ENCODE measurements at places on chromosomes 2 and 18.

- DNase-seq = peak; percentile 86
These were observed 8.7 kb upstream of the ADGRF3 start for GRCh38 chr2:26355038-26355995.

GRCh38 chr2:55962915-55963314 lies 39.3 kb upstream of the EFEMP1 start:
- peak; percentile 63 for DNase-seq

DNA sequence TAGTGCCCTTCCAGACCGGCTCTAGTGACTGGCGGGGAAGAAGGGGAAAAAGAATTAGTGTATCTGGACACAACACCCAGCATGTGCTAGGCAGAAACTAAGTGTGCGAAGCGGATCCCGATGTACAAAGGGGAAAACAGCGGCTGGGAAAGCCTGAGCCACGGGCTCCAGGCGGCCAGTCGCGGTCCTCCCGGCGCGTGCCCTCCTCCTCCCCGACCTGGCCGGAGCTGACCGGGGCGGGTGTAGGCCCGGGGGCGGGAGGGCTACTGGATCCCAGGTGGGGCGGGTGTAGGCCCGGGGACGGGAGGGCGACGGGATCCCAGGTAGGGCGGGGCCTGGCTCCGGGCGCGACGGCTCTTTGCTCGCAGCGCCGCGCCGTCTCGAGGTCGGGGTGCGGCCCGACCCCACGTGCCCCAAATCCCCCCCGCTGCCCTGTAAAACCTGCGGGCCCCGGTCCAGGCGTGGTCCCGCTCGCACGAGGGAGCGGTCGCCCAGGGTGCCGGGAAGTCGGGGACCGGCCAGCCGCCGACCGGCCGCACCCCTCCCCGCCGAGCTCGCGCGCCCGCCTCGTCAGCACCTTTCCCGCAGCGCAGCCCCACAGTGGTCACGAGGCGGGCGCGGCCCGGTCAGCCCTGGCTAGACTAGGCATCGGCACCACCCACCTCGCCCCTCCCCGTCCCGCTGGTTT lies 48.8 kb downstream of the C2orf42 start:
- DNase-seq = peak; percentile 50

DNA sequence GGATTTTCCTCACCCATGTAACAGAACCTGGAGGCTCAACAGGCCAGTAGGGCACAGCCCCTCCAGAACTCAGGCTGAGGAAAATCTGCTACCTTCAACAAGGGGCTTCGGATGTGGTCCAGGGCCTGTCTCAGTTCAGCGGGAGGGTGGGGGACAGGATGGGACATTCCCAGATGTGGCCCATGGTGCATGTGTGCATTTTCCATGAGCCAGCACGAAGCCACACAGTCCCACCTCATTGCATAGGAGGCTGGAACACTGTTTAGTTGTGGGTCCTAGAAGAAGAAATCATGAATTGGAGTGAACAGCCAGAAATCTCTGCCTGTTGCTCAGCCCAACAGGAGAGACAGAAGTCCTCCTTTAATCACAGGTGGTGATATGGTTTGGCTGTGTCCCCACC lies 469.6 kb upstream of the MYT1L start:
- DNase-seq = no peak

- DNase-seq = peak; percentile 39
These were observed 22.9 kb downstream of the EPAS1 start for GRCh38 chr2:46320141-46320567.

GRCh38 chr2:26255759-26256384 lies 11.1 kb downstream of the HADHB start:
- no peak for DNase-seq

DNA sequence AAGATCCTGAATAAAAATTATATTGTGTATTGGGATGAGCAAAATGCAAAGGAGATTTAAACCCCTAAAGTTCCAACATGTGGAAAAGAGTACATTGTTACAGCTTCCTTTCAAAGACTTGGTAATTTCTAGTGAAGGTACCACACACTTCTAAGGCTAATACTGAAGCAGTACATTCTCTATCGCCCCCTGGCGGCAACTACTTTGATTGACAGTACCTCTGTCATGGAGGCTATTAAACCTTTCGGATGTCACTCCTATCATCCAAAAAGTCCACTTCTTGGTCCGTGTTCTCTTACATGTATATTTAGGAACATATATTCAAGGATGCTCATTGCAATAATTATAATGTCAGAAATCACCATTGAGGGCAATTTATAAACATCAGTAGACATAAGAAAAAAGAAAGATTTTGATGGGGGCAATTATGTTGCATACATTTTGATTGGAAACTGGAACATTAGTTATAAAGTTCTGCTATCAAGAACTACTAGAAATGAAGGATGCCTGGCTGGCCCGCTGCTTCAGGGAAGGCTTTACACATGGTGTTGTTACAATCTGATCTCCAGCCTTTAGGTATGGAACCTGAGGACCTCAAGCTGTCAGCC lies 601.6 kb downstream of the CPS1 start:
- peak; percentile 82 for DNase-seq

- no peak for DNase-seq
These were observed 123.8 kb upstream of the DLX2 start for GRCh38 chr2:172226244-172227061.

- no peak for DNase-seq
These were observed 20.4 kb downstream of the TGFBRAP1 start for GRCh38 chr2:105309147-105309545.

DNA sequence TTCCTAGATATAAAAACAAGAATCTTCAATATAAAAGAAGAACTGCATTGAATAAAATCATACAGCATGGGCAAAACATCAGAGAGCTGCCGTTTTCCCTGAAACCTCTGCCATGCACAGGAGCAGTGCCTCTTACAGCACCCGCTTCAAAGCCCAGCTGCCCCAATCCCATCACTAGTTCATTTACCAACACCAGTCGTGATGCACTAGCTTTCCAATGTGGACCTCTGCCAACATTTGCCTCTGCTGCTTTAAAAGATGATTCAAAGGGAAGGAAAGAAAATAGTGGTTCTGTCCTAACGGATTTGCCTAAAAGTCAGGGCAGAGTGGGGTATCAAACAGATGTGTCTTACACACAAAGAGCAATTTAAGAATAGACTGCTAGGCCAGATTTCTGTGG lies 43.4 kb upstream of the AP1S3 start:
- DNase-seq = no peak

DNA sequence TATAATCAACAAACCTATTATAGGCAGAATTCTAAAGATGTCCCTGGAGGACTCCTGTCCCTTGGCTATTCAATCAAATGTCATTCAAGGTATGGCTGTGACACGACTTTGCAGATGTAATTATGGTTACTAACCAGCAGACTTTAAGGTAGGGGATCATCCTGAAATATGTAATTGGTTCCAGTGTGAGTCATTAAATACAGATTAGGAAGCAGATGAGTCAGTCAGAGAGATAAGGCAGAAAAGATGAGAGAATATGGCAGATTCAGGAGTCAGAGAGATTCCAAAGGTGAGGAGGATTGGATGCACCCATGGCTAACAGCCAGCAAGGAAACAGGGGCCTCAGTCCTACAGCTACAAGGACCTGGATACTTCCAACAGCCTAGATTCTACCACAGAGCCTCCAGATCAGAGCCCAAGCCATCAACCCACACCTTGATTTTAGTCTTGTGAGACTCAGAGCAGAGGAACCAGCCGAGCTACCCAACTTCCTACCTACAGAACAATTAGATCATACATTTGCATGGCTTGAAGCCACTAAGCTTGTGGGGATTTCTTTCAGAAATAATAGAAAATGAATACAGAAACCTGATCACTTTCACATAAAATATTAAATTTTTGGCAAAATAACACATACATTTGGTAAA lies 11.2 kb upstream of the PROM2 start:
- no peak for DNase-seq

- peak; percentile 28 for DNase-seq
These were observed 38.3 kb upstream of the SMAD2 start for GRCh38 chr18:47968721-47969120.

DNA sequence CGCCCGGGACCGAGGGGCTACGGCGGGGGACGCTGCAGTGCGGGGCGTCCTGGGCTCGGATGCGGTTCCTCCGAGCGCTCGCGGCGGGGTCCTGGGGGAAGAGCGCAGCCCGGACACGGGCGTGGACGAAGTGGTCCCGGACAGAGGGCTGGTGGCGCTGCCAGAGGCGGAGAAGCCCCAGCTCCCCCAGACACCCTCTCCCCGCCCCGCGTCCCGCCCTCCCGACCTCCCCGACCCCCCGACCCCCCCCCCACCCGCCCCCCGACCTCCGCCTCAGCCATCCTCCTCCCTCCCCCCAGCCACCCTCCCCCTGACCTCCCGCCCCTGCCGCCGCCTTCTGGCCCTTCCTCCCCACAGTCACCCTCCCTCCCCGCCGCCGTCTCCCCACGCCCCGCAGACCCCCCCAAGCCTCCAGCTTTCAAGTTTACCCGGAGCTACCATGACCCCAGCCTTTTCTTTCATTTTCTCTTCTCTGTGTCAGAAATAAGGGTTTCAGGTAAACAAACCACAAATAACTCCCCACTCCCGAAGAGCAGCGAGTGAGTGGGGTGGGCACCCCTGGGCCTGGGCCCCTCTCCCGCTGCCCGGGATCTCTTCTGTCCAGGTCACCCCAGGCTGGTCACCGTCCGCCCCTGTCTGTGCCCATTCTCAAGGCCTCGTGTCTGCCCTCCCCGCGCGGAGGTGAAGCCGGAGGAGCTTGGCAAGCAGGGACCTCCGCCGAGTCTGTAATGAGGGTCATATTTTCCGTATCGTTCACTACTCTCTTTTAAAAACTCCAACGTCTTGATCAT lies 5.1 kb downstream of the NFATC1 start:
- no peak for DNase-seq

DNA sequence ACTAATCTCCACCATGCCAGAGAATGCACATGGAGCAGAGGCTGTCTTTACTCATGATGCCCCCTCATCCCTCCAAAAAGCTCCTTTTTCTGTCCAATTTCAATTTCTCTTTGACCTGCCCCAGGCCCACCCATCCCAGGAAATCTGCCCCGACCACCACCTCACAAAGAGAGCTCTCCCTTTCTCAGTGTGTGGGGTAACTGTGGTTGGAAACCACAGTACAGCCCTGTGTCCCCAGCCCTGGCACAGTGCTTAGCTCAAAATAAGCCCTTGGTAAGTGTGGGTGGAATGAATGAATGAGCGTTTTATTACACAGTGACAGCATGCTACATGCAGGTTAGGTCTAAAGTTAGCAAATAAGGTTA lies 43.7 kb upstream of the CAB39 start:
- DNase-seq = no peak
